Epithelial cell of esophagus (primary cell): ENCODE measurements at places on chromosomes 1 and 21.

DNA sequence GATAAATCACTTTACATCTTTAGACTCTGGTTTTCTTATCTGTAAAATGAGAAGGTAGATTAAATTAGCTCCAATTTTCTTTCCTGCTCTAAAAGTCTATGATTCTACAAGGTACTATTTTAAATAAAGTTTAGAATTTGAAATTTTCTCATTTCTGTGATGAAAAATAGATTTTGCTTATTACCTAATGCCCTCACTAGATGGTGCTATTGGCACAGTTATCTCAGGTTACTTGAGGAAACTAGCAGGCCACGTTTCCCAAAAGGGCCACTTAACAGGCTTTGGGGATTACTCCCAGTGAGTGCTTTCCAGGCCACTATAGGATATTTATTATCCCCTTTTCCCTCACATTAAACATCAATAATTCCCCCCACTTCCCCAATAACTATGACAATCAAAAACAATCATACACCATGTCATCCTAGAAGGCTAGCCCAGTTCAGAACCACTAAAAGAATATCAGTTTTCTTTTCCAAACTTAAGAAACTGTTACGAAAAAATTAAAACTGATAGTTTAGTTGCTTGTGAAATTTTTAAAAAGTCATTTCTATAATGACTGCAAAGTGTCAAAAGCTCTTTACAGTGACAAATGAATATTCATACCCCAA is 30.6 kb downstream of the OMA1 start:
- peak; percentile 83 for DNase-seq

GRCh38 chr1:183385340-183386144 is 32.6 kb downstream of the NMNAT2 start:
- peak; percentile 47 for DNase-seq

DNA sequence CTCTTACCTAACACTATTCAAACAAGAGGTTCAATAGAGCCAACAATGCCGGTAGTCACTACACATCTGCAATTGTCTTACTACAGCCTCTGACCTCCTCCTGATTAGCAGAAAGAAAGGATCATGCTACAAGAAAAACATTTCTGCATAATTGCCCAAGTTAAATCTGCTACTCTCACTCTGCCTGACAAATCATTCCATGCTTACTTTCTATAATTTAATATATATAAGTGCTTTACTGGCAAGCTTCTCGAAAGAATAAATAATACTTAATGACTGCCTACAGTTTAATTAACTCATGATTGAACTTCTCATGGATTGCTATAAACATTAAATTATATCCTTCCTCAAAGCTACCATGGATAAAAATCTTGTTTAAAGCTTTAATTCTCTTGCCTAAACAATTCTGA is 156.0 kb downstream of the SLC45A1 start:
- DNase-seq: no peak

DNA sequence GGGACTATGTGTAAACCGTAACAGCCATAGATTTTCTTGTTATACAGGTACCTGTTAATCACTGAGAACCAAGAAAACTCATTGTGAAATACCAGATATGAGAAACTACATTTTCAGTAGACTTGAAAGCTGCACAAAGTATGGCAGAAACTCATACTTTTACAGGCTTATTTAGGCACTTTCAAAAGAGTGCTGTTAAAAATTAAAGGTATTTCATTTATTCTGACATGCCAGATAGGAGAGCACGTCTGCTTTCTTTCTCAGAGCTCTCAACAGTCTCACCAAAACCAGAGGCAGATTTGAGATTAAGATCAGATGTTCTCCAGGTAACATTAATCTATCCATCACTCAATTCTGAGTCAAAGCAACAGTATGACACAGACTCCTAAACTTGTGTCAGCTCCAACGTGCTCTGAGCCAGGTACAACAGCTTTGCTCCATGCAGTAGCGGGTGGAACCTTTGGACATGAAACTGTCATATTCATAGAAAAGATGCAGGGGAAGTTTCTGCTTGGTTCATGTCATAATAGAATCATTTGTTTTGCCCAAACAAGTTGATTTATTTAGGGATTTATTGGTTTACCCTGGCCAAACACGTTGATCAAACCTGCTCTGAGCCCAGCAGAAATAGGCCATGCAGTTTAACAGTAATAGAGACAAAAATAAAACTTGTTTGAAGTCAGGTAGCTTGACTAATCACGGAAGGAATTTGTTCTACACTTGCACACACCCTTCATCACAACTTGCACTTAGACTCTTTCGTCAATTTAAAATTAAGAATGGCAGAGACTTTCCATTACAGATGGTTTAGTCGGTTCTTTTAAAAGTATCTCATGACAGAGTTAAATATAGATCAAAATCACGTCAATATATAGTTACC is 20.8 kb upstream of the TSNAX start:
- no peak for DNase-seq

DNA sequence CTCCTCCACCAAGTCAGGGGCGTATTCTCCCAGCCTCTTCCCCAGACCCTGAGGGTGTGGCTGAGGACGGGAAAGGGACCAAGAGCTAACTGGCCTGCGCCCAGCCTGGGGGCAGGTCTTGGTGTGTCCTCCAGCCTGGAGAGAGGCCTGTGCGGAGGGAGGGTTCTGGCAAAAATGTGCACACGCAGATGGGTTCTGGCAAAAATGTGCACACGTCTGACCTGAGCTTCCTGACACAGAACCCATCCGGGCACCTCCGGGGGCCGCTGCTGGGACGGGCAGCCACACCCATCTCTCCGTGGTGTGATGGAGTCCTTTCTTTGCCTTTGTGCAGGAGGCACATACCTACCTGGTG is 23.1 kb upstream of the PKP1 start:
- peak; percentile 40 for DNase-seq

GRCh38 chr1:109740615-109741373 is at the start of gene GSTM3:
Gene GSTM3 (minus strand): TSS chr1:109741038. CDS start chr1:109740287, 751 bp downstream.
- no peak for DNase-seq

GRCh38 chr1:179302070-179302469 is 8.5 kb downstream of the SOAT1 start:
- no peak for DNase-seq

GRCh38 chr1:32652244-32652962 is 1.4 kb downstream of the RBBP4 start:
- DNase-seq: no peak

DNA sequence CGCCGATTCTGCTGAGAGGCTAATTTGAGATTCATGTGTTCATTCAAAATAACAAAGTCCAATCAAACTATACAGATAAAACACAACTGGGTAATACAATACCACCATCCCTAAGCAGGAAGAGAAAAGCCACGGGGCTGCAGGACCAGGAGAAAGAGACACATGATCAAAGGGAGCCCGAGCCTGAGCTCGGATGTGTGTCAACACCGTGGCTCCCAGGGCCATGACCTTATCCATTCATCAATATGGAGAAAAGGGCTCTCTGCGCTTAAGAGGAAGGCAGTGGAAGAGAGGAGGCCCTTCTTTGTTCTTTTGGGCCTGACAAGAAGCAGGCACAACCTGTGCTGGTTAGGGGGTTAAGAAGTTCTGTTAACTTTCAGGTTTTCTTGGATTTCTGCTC is 56.7 kb downstream of the HUNK start:
- no peak for DNase-seq

GRCh38 chr1:246786606-246787238 is 62.5 kb downstream of the SCCPDH start:
- no peak for DNase-seq

DNA sequence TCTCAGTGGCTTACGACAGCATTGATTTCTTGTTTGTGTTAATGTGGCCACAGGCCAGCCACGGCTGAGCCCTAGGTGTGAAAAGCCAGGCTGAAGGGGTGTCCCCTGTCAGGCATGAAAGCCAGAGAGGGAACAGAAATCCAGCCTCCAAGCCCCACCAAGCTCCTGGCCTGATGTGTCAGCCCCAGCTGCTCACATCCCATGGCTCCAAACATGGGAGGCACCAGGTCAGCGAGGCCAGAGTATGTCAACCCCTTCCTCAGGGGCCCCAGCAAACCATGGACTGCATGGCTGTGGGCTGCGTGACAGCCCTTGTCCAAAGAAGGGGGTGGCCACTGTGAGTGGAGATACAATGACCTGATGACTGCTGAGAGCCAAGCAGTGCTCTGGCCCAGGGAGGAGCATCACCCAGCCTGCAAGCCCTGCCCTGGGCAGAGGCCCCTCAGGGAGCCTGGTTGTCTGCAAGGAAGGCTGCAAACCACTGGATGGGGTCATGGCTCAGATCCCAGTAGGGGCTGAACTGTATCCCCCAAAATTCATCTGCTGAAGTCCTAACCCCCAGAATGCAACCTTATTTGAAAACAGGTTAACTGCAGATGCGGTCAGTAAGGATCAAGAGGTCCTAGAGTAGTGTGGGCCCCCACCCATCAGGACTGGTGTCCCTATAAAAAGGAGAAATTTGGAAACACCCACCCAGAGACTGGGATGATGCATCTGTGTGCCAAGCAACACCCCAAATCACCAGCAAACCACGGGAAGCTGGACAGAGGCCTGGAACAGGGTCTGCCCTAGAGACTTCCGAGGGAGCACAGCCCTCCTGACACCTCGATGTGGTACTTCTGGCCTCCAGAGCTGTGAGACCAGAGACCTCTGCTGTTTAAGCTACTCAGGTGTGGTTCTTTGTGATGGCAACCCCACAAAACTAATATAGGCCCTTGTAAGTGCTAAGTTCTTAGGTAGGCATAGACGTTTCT is 3.3 kb upstream of the MX2 start:
- DNase-seq: no peak

DNA sequence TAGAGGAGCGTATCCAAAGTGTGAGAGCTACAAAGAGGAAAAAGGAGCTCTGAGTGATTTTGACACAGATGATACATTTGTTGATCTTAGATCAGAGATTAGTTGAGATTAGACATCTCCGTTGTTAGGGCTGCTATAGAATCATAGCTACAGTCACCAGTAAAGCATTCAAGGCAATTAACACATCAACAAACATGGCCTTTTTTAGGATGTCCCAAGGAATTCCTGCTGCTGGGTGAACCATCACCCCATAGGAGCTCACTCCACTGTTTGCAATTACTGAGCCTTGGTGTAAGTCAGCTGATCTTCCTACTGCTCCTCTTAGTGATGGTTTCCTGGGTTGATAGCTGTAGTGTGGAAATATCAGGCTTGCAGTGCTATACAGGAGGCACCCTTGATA is 6.7 kb upstream of the RSRP1 start:
- DNase-seq: peak; percentile 37

- DNase-seq: no peak
These were observed 68.6 kb downstream of the SLC35F3 start for GRCh38 chr1:233972951-233973635.

DNA sequence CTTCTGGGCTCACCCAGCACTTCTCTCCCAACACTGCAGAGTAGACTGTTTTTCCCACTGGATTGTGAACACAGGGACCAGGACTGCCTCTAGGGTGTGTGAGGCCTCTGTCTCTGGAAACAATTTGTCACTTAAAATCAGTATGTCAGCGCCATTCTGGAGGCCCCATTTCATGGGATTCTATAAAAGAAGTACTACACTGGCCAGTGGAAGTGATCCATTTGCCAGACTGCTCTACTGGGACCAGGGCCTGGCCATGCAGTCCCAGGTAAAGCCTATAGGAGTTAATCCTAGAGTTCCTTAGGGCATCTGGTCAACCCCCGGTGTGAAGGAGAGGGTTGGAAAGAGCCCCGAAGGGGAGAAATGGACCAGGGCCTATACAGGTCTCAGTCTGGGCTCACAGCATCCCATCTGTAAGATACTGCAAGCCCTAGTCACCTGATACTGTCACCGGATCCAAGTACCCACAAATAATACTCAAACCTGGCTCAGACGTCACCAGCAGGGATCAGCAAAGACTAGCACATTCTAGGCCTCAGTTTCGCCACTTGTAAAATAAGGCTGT is 245.0 kb downstream of the FOXD2 start:
- DNase-seq: no peak

DNA sequence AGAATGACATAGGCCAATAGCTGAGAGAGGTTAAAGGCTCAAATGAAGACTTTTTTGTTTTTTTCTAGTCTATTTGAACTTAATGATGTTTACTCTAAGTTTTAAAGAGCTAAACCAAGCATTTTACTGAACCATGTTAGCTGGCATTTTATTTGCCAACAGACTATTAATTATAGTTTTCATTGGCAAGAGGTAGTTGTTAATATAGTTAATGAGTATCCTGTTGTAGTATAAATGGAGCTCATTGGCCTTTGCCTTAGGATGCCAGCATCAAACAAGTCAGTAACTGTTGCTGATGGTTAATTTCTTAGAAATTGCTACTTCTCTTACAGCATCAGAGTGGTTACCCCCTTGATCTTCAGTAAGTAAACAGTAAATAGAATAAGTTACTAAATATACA is 339.0 kb upstream of the B3GALT2 start:
- DNase-seq: no peak

- DNase-seq: no peak
These were observed 10.5 kb downstream of the BRINP2 start for GRCh38 chr1:177181280-177181630.

DNA sequence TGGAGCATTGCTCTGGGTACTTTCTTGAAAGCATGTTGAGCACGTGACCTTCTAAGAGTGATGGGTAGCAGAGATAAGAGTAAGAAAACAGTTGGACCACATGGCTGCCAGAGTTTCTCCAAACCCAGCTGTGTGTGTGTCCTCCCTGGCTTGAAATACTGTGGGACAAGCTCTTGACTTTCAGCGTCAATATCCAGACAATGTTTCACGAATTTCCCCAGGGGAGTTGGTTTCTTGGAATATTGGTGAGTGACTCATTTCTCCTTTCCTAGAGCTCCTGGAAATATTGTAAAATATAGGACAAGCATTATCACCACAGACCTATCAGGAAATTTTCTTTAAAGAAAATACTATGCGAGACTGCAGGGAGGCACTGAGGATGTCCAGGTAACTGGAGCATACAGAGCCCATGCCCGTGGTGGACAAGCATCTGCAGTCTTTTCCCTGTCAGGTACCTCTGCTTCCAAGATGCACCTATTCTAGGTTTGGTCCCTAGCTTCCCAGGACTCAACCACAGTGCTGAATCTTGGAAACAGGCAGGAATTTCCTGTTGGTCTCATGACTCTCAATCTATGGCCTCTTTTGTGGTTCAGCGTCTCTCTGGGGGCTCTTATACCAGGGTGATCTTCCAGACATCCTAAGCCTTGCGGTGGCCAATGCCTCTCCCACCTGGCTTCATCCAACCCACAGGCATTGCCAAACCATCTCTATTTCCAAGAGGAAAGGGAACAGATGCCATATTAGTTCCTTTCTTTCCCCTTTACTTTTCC is 67.4 kb downstream of the KCNJ6 start:
- no peak for DNase-seq

DNA sequence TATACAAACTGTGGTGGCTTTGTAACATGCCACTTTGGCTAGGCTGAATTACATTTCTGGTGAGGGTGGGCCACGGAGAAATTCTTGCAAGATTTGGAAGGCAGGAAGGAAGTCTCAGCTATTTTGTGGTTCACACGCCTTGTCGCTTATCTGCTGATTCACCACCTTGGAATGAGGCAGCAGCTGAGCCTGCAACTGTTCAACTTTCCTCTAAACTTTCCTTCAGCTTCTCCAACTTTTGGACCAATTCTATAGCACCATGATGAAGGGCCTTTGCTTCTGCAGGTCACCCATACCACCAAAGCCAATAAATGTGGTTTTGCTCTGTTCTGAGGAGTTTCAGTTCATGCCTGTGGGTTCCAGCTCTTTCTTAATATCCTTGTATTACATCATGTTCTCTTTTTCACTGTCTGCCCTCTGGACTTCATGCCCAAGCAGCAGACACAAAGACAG is 337.6 kb upstream of the SNX7 start:
- DNase-seq: peak; percentile 91
